SK-N-SH treated with all-trans-retinoic acid at 6 μM for 48 hours (cell line): ENCODE measurements at places on chromosomes 12 and 14.

- ATAC-seq = no peak
These were observed 58.1 kb downstream of the TRHDE start for GRCh38 chr12:72330301-72330700.

GRCh38 chr14:101019541-101019940 lies 116.0 kb upstream of the RTL1 start:
- no peak for ATAC-seq

DNA sequence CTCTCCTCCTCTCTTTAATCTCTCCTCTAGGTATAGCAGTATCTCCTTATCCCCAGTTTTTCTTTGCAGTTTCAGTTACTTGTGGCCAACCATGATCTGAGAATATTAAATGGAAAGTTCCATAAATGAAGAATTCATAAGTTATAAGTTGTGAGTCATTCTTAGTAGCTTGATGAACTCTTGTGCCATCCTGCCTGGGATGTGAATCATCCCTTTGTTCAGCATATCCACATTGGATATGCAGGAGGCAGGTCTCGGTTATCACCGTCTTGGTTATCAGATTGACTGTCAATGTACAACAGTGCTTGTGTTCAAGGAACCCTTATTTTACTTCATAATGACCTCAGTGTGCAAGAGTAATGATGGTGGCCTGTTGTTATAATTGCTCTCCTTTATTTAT lies 134.0 kb downstream of the TMEM117 start:
- ATAC-seq = peak; percentile 86

- no peak for ATAC-seq
These were observed 43.1 kb downstream of the GALNT16 start for GRCh38 chr14:69303086-69303485.

- no peak for ATAC-seq
These were observed 9.6 kb downstream of the COX14 start for GRCh38 chr12:50121641-50122040.

- peak; percentile 96 for ATAC-seq
These were observed 1558.5 kb upstream of the TMEM132C start for GRCh38 chr12:126708492-126708896.

- ATAC-seq = no peak
These were observed 26.8 kb upstream of the NEDD1 start for GRCh38 chr12:96880220-96880619.

DNA sequence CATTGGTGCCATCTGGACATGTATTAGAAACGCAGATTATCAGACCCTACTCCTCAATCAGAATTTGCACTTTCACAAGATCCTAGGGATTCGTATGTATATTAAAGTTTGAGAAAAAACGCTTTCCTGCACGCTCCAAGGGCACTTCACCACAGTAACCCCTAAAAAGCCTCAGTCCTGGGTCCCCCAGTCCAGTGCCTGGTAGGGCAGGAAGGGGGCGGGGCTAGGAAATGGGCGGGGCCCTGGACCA lies 369 bp downstream of the DEPDC4 start:
- peak; percentile 89 for ATAC-seq

GRCh38 chr14:64737391-64738280 lies 33.4 kb downstream of the PLEKHG3 start:
- no peak for ATAC-seq

DNA sequence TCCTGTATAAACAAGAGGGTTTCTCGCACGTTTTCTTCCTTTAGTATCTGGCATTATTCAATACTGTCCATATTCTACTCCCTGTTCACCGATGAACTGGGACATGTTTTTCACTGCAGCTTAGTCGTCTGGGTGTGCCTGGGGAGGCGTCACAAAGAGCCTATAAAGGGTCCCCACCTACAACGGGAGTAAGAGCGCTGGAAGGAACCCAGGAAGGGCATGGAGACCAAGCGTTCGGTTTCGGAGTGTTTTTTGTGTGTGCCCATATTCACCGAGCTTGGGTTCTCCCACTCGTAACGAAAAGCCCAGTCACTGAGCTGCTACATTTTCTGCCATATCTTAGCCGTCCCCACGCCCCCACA lies 592 bp upstream of the USP15 start:
- ATAC-seq = peak; percentile 52

GRCh38 chr12:581746-582145 lies 81.5 kb downstream of the NINJ2 start:
- no peak for ATAC-seq

DNA sequence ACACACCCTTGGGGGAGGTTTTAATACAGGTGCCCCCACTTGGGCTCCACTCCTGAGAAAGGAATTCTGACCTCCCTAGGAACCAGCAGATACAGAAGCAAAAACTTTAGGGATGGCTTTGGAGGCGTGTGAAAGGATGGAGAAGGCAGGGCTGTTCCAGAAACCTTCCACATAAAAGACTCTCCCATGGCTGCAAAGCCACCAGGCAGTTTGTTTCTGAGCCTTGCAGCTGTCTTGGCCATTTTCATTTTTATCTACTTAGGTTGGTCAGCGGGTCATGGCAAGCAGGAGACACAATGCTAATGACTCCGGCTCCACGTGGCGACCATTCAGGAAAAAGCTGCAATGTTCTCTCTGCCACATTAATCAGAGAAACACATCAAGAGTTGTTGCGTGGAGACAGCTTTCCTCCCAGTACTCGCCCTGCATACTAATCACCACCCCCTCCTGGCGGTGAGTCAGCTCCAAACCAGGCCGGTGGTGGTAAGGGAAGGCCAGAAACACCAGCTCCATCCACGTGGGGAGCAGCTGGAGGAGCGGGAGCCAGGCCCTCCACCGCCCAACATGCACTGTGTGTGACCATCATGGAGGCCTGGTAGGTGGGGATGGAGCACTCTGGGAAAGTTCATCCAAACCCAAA lies 30.9 kb upstream of the IRF2BPL start:
- peak; percentile 97 for ATAC-seq

DNA sequence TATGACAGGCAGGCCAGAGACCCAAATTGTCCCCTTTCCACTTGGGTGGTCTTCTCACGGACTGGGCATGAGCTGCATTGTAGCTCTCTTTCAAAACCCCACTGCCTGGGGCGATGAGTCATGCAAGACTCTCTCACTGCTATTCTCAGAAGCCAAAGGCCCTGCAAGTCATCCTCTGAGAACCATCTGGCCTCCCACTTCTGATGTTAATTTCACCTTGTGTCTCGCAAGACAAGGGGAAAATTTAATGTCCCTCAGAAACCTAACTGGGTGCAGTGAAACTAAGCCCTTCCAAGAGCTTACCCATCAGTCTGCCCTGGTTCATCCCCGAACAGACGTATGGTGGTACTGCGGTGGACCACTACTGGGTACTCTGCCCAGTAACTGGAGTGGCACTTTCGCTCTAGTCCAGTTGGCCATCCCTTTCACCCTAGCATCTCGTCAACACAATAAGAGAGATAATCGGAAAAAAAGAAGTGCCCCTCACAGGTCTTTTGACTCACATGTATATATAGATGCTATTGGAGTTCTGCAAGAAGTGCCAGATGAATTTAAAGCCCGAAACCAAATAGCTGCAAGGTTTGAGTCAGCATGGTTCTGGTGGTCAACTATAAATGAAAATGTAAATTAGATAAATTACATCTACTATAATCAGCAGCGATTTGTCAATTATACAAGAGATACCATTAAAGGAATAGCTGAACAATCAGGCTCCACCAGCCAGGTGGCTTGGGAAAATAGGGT lies 31.3 kb upstream of the LALBA start:
- no peak for ATAC-seq

DNA sequence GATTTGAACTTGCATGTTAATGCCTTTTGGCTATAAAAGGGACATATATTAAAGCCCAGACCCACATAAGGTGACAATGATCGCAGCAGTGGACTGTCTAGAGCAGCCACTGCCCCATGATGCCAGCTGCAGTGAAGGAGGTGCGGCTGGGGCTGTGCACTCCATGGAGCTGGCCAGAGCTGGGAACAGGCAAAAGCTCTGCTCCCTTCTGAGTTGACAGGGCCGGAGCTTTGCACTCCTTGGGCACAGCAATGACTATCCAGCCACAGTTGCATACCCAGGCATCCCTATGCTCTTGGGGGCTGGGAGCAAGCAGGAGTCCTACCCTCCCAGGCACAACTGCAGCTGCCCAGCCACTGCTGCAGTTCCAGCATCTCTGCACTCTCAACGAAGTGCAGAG lies 50.2 kb downstream of the EGLN3 start:
- no peak for ATAC-seq

- ATAC-seq = peak; percentile 58
These were observed 22.2 kb upstream of the PLEKHG3 start for GRCh38 chr14:64681796-64682710.

DNA sequence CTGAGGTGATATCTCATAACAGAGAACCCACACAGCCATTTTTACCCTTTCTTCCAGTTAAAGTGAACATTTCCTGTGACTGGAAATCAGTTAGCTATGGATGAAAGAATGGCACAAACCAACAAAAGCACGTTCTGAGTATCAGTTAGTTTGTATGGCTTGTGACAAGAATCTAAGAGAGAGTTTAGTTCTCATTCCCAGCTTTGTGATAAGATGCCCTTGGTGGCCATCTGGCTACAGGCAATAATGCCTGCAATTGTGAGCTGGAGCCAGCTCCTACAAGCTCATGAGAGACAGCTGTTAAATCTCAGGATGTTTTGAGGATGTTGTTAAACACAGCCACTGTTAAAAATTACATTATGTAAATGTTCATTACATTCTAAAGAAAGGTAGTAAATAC lies 122.0 kb upstream of the FRMD6 start:
- no peak for ATAC-seq

DNA sequence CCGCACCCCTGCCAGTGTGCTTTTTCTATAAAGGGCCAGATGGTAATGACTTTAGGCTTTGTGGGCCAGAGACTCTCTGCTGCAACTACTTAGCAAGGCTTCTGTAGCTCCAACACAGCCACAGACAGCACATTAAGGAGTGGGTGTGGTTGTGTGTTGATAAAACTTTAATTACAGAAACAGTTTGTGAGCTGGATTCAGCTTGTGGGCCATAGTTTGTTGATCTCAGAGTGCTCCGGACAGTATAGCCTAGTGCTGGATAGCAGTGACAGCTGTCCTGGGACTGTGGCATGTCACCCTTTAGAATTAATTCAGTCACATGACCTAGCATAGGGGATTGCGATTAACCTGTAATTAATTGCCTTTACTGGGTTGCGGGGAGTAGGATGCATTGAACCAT lies 109.7 kb downstream of the ZNF664 start:
- ATAC-seq = no peak

DNA sequence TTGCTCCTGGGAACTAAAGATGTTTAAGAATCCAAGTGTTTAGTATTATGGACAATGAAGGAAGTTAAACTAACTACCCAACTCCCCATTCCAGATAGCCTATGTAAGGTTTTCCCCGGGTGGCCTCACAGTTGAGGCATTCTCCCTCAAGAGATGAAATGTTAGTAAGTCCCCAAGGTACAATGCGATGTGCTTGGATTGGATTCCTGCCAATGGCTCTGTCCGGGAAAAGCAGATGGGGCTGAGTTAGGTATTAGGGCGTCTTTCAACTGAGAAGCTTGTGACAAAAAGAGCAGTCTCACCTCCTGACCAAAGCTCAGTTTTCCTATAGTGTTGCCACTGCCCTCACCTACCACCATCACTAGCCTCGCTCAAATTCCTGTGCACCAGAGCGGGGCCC lies 64.8 kb upstream of the E2F7 start:
- no peak for ATAC-seq

DNA sequence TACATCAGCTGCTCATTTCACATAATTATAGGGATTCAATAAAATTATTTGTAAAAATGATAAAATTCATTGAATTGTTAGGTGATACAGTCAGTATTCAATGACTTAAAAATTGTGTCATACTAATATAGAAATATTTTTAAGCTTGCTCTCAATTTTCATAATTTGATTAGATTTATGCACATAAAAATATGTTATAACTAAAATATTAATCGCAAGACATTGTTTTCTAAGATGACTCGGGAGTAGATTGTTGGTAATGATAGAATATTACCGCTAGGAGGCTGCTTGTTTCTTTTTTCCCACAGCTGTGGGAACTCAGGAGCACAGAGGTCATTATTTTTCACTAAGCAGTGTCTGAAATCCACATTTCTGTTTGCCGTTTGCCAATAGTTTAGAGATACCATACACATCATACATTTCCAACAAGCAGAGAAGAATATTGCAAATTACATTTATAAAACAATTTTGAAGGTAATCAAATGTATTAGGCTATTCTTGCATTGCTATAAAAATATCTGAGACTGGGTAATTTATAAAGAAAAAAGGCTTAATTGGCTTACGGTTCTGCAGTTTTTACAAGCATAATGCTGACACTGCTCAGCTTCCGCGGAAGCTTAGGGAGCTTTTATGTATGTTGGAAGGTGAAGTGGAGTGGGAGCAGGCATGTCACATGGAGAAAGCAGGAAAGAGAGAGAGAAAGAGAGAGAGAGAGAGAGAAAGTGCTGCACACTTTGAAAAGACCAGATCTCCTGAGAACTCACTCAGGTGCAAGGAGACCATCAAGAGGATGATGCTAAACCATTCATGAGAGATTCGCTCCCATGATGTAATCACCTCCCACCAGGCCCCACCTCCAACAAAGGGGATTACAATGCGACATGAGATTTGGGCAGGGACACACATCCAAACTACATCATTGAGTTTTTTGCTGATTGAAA lies 9.2 kb downstream of the CD69 start:
- ATAC-seq = peak; percentile 73; the same call in 2 of the 3 replicates

DNA sequence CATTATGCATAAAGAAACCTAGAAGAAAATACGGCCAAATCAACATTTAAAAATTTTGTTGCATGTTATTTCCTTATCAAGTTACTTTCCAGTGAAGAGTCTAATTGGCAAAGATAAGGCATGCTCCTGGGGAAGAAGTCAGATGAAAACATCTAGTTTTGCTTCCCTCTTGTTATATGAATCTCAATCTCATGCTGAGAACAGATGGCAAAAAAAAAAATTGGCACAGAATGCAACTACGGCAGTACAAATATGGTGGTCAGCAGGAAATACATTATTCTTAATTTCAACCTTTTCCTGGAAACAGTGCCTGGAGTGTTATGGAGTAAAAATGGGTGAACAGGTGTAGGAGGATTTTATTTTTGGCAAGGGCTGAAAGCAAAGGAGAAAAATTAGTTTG lies 32.8 kb downstream of the HECTD4 start:
- ATAC-seq = no peak

- ATAC-seq = peak; percentile 37
These were observed 710 bp upstream of the BMAL2 start for GRCh38 chr12:27331927-27332324.

- ATAC-seq = no peak
These were observed 568.3 kb upstream of the FLRT2 start for GRCh38 chr14:84961637-84962036.

GRCh38 chr12:6494258-6494743 lies 399 bp downstream of the NCAPD2 start:
- peak; percentile 6; the same call in 1 of the 3 replicates for ATAC-seq

GRCh38 chr14:51575349-51576116 lies 76.2 kb upstream of the FRMD6 start:
- no peak for ATAC-seq

GRCh38 chr14:36768638-36769337 lies 107.1 kb downstream of the PAX9 start:
- ATAC-seq = no peak

DNA sequence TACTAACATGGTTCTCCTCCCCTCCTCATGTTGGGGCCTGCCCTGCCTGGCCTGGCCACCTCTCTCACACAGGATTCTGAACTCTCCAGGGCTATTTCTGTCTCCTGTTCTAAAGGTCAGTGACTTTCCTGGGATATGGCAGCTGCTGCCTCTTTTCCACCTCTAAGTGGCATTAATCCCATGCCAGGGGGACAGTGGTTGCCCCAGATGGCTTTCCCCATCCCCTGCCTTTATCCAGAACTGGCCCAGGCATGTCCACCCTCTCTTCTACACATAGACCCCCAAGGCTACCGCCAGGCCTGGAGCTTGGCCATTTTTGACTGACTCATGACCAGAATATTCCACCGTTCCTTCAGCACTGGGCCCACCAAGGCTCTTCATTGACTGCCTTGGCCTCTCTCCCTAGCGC lies 90.4 kb downstream of the IRF2BPL start:
- ATAC-seq = peak; percentile 20; the same call in 2 of the 3 replicates

GRCh38 chr12:52651726-52652261 lies at the start of gene KRT2:
Gene KRT2, minus strand, starts transcription at chr12:52652211. Its CDS starts 69 bp downstream, at chr12:52652142.
- ATAC-seq = no peak
